ENCODE measurements at places on chromosomes 5 and 9. TPM values are rescaled to one million over a fixed set of nuclear protein-coding genes. Genes with fewer than 3 reads are reported as not detected.

DNA sequence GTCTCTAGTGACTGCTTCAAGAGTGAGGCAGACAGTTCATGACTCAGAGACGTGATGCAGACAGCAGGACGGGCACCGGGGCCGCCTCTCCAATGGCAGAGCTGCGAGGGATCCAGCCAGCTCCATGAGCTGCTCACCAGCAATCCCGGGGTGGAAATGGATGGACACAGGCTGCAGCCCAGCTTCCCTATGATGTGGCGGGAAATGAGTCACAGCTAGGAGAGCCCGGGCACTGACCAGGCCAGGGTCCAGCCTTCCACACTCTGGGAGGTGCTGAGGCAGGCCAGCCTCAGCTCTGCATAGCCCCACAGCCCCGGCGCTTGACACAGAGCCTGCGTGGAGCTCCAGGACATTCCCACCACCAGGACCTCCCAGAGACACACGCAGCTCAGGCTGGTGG lies 244.8 kb upstream of the IRX2 start:
- DNase-seq, result no peak

GRCh38 chr9:115015018-115015635 lies 84.7 kb upstream of the TNFSF8 start:
- DNase-seq, result no peak

Gene CKMT2
- 5.2 TPM for total RNA-seq

DNA sequence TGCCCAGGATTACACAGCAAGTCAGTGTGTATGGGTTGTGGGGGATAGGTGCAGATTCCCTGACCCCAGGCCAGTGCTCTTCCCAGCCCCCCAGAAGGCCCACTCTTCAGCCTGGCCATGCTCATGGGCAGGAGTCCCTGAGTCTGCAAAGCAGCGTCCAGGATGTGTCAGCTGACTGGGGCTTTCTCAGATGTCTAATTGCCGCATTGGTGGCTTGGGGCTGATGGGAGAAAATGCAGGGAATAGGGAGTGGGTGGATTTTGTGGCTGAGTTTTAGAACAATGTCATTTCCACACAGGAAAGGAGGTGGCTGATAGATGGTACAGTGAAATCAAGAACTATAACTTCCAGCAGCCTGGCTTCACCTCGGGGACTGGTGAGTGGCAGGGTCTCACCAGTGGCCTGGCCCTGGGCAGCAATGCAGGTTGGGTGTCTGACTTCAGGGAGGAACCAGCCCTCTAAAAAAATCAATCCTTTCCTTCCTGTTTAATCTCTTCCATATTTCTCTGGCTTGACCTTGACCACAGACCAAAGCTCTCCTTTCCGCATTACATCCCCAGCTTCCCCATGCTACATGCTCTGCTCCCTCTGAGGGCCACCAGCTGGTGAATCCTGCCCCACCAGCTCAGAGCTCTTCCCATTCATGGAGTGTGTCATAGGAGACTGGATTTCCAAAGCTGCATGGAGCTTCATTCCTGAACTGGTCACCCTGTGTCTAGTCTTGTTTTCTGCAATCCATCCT lies 14.2 kb downstream of the GLIPR2 start:
- no peak for DNase-seq

Measured in omental fat pad (tissue), 4 donors.